GM23338 (cell line): ENCODE measurements at places on chromosomes 13 and 19.
A peak's percentile ranks its signal among the peaks of the same experiment; 100 is the strongest.

DNA sequence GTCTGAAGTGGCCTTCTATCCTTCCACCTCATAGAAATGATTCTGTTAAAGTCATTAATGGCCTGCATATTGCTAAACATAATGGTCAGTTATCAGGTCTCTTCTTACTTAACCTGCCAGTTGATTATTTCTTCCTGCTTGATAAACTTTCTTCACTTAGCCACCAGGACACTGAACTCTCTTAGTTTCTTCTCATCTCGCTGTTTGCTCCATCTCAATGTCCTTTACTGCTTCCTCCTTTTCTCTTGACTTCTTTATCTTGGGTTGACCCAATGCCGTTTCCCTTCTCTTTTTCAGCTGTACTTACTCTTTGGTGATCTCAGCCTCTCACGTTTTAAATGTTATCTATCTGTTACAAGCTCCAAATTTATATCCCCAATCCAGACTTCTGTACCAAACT is 17.1 kb upstream of the CLC start:
- no peak for DNase-seq

DNA sequence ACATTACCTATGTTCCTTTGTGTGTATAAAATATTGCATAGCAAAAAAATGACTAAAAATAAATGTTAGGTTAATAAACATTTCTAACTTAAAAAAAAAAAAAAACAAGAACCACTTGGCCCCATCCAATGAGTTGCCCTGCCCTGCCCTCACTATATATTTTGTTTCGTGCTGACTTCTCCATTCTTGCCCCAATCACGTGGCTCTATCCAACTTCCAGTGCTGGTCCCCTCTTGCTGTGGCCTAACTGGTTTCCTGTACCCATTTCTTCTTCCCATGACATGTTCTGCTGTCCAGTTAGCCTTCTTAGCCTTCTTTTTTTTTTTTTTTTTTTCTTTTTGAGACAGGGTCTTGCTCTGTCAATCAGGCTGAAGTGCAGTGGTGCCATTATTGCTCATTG is 151.6 kb downstream of the FOXO1 start:
- no peak for DNase-seq

DNA sequence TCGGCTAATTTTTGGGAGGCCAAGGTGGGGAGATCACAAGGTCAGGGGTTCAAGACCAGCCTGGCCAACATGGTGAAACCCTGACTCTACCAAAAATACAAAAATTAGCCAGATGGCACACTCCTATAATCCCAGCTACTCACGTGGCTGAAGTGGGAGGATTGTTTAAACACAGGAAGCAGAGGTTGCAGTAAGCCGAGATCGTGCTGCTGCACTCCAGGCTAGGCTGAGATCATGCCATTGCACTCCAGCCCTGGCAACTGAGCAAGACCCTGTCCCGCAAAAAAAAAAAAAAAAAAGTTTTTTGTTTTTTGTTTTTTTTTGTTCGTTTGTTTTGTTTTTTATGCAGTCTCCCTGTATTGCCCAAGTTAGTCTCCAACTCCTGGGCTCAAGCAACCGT is 21.2 kb downstream of the MAST1 start:
- DNase-seq: no peak

DNA sequence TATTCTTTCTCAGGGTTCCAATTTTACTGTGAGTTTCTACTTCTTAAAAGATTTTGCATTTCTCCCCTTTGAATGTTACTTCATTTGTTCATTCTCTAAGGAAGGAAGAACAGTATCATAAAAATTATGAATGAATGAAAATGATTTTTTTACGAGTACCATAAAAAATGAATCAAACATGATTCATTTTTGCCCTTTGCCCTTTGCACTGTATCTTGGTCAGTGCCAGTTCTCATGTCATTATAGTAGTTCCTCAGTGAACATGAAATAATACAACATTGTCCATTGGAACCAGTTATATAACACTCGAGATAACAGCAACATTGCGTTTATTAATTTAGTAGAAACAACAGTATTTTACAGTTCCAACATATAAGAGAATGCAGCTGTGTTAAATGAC is 28.8 kb downstream of the FLT1 start:
- DNase-seq: no peak

DNA sequence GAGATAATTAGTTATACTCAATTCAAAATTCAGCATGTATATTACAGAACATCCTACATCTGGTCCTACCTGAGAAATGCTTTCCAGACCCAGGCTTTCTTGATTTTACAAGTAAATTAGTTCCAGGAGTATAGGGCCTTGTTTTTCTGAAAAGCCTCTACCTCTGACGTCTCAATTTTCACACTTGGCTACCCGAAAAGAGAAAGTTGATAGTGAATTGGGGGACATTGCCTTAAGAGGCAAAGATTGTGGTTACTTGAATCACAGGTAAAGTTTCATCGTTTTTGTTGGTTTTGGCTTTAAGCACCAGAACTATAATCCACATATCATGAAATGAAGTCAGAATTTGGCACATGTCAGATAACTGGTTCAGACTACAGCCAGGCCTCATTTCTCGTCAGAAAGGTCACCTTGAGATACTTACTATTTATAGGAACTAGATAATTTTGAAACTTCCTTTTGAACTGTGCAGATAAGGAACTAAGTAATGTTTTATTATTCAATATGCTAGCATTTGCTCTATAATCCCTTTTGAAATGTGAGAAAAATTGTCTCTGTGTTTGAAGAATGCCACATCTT is 30.8 kb downstream of the FAM124A start:
- DNase-seq: no peak

GRCh38 chr13:106683179-106683578 is 115.2 kb upstream of the ARGLU1 start:
- no peak for DNase-seq

GRCh38 chr13:42108217-42108616 is 59.8 kb downstream of the DGKH start:
- DNase-seq: no peak

- DNase-seq: no peak
These were observed 4.0 kb downstream of the GTPBP3 start for GRCh38 chr19:17341386-17341785.

GRCh38 chr19:14175351-14175792 is 30.6 kb downstream of the ADGRL1 start:
- no peak for DNase-seq

GRCh38 chr19:33214596-33214995 is 11.1 kb downstream of the SLC7A10 start:
- DNase-seq: peak; percentile 80
